ENCODE measurements at places on chromosomes 5 and 9.

GRCh38 chr5:166499447-166500240 is 1791.8 kb upstream of the WWC1 start:
- DNase-seq, result no peak

DNA sequence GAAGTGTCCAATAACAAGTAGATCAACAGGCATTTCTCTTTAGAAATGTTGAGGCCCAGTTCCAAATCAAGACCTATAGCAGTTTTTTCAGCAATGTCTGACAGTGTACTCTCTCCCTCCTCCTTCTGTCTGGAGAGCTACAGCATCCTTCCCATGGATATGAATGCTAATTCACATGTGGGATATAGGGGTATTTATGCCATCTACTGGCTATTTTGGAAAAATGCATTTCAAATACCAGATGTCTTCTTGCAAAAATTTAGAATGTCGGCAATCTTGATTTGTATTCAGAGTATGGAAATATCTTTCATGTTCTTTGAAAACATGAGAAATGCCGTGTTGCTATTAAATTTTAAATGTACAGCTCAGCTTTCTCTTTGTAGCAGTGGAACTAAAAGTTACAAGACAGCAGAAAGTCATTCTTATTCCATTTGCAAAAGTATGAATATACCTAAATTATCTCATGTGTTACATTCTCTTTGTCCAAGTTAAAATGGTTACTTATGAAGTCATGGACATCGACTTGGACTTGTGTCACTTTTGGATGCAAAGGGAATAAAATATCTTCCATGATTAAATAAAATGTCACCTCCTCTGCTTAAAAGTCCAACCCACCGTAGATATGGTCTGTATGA is 647.8 kb downstream of the TAF11L14 start:
- peak; percentile 35 for DNase-seq

DNA sequence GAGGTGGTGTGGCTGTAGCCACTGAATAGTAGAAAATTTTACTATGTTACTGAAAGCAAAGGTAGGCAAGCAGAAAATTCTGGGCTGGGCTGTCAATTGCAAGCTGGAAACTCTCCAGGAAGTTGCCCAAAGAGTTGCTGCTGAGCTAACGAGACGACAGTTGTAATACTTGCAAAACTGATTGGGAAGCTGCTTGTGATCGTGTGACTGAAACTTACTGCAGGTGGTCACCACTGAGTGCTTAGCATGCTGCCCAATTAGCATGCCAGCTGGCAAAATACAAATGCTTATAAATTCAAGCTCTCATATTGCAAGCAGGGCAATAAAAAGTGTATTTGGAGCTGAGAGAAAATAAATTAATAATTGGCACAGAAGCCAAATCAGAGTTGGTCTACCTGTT is 758.5 kb upstream of the EDIL3 start:
- DNase-seq, result no peak

GRCh38 chr5:177336603-177337494 is 14.6 kb downstream of the LMAN2 start:
- no peak for DNase-seq

DNA sequence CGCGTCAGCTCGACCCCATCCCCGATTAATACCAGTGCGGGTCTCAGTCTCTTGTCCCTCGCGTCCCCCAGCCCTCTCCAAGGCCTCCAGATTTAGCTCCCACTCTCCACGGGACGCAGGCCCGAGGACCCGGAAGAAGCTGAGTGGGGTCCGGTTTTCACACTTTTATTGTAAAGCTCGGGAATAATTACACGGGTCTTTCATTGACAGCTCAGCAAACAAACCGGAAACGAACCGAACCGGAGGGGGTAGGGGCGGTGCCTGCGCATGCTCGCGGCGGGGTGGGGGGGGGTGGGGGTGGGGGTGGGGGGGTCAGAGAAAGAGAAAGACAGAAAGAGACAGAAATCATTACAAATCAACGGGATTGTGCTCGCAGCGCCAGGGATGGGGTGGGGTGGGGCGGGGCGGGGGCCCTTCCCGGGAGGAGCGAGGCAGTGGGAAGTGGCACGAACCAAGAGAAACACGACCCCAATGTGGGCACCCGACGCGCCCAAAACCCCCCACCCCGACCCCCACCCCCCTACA is 27.9 kb downstream of the PCDH1 start:
- DNase-seq, result no peak

DNA sequence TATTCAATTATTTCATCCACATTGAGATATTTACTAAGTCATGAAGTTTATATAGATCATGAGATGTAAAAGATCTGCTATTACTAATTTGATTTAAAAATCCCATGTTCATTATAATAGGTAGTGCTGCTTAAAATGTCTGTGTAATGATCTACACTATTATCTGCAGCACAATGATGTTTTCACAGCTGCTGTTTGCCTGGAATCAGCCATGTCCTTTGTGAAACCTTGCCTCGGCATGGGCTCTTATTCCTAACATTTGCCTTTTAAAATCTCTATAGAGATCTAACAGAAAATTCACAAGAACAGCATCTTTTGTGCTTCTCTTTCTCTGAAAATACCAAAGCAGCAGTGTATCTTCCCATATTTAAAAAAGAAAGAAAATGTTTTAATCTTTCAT is 444.6 kb downstream of the PTPRD start:
- no peak for DNase-seq

DNA sequence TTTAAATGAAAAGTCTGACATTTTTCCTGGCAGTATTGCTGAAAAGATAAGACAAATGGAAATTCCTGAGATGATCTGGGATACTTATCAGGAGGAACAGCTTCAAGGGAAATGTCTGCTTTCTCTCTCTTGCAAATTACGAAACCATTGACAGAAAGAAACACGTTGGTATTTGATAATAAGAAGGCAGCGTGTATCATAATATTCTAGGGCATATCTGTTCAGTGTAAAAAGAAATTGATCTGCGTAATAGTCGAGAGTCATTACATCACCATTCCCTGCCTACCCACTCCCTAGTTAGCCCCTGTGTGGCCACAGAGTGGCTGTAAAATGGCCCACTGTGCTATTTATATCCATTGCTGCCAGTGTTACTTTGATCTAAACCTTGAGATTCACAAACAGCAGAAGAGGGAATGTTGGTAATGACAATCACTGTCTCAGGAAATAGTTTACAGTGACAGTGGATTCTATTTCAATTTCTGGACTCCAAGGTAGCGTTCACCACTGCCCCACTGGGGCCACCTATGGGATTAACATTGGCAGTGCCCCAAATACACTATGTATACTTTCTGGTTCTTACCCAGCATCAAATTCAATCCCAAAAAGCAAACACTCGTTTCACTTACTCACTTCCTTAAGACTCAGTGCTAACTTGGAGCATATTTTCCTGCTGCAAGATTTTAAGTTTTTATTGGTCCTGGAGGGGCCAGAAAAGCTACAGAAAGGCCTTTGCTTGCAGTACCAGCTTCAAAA is 133.4 kb upstream of the GAS1 start:
- DNase-seq, result peak; percentile 7

DNA sequence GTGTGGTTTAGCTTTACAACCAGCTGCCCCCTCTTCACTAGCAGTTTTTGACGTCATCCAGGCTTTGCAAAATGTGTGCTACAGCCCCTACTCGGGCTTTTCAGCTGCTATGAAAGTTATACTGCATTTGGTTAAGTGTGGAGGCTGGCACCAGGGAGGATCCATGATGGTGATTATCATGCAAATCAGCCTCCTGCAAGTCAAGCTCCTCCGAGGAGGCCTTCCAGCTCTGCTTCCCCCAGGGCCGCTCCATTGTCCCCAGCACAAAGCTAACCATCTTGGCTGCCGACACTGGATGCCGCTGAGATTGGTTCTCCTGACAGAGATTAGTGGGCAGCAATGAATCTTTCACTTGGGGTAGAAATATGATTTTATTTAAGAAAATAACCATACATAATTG is 159.6 kb downstream of the NR2F1-AS1 start:
- DNase-seq, result no peak

GRCh38 chr9:92033307-92033706 is 81.9 kb downstream of the SPTLC1 start:
- DNase-seq, result no peak

DNA sequence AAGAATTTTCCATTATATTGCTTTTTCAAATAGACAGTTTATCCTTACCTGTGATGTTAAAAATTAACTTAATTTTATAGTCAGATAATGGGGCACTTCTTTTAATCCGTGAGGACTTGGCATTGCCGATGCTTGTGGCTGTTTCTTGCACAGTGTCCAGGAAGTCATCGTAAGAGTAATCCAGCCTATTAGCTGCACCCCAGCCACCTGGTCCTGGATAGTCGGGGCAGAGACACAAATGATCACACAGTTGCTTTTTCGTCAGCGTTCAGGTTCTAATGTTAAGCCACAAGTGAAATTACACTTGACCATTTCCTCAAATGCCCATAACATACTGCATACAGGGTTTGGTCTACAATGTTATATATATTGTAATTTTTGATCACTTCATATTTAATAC is 107.4 kb downstream of the SVEP1 start:
- DNase-seq, result no peak

- DNase-seq, result no peak
Observed at GRCh38 chr5:139762615-139763170, 32.9 kb upstream of the PSD2 start.

DNA sequence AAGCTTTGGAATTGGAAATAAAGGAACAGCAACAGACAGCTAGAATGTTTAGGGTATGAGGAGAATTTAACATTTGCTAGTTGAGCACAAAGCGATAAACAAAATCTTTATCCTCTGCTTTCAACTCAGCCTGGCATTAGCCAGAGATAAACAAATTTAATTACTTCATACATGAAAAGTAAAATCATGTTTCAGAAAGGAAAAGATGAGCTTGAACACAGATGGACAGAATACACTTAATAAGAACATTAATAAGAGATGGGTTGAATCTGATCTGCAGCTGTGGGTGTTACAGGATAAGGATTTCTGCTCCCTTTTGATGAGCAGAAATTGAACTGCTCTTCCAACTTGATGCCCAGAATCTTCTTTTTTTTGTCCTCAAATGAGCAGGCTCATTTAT is 275.2 kb downstream of the CSNK1G3 start:
- DNase-seq, result no peak

- no peak for DNase-seq
Observed at GRCh38 chr9:13841746-13842462, 472.0 kb downstream of the NFIB start.

DNA sequence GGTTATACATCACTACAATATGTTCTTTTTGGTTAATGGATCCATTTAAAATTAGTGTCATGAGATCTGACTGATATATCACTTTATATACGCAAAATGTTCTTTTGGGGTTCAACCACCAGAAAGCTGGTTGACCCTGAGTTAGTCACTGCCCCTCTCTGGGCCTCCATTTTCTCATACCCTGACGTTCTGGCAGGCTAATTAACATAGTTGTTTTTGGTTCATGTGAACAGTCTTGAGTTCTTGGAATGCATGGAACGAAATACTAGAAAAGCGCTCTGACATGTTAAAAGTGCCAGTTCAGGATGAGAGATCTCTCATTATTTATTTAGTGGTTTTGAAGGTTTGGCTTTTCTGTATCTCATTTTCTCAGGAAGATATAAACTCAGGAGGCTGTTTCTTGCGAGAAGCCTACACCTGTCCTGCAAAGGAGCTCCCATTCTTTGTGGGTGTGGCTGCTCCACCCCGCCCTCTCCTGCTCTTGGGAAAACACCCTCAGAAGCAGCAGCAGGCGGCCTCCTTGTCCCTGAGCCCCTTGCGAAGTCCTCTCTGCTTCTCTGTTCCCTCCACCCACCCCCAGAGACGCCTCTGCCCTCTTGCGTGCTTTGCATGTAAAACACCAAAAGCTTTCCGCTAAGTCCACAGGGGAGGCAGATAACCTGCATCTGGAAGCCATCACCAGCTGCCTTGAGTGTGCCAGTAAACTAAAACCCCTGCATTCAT is 302.4 kb upstream of the PANK3 start:
- DNase-seq, result no peak

DNA sequence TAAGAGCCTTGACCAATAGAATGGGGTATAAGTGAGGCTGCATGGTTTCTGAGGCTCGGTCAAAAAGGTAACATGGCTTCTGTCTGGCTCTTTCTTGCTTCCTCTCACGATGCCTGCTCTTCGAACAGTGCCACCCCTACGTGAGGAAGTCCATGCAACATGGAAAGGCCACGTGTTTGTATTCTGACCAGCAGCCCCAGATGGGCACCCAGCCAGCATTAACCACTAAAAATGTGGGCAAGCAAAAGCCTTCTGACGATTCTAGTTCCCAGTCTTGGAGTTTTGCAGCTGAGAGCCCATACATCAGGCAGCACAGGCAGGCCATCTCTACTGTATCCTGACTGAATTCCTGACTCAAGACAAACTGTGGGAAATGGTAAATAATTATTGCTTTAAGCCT is 24.2 kb upstream of the NREP start:
- DNase-seq, result no peak

DNA sequence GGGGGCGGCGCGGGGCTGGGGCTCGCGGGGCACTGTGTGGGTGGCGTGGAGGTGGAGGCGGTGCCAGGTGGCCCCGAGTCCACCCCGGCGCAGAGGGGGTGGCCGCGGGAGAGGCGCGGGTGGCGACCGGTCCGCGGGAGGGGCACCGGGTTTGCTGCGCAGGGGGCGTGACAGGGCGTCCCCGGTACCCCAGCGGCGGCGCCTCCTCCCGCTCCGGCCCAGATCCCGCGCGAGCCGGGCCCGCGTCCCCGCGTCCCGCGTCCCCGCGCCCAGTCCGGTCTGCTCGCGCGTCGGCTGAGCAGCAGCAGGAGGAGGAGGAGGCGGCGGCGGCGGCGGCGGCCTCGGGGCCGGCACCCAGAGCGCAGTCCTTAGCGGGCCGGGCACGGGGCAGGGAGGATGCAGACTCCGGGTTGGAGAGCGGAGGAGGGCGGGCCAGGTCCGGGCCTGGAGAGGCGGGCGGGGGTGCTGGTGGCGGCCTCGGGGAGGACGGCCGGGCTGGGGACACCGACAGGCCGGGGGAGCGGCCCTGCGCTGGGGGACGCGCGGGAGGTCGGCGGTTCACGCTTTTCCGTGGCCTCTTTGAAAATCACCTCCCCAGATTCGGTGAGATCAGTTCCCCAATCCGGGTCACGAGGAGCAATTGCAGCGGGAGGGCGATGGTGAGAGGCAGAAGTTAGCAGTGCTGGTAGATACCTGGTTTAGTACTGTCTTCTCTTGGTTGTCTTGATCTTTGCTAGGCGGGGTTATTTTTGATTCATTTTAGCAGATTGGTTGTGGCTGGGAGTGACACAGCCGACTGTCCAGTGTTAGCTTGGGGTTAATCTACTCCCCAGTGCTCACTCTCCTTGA is 1.7 kb downstream of the TRIO start:
- DNase-seq, result no peak

- DNase-seq, result no peak
Observed at GRCh38 chr5:170792878-170793277, 9.4 kb downstream of the GABRP start.

- no peak for DNase-seq
Observed at GRCh38 chr5:95967236-95967635, 5.6 kb upstream of the ELL2 start.

DNA sequence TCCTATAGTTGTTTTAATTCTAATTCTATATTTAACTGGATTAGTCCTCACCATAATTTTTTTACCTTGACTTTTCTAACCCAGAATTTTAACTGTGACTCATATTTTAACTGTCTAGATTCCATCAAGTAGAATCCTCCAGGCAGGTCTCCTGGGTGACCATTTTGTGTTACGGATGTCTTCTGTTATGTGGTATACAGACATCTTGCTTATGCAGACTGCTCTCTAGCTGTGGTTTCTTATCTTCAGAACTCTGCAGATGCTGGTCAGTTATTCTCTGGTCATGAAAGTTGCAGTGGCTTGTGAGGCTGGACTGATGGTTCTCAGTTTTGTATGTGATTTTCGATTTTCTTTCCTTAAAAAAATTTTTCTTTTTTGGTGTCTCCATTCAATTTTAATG is 139.4 kb downstream of the ATG10 start:
- no peak for DNase-seq

Data from smooth muscle cell of the brain vasculature (primary cell).